ENCODE measurements at places on chromosomes 7 and 10.

DNA sequence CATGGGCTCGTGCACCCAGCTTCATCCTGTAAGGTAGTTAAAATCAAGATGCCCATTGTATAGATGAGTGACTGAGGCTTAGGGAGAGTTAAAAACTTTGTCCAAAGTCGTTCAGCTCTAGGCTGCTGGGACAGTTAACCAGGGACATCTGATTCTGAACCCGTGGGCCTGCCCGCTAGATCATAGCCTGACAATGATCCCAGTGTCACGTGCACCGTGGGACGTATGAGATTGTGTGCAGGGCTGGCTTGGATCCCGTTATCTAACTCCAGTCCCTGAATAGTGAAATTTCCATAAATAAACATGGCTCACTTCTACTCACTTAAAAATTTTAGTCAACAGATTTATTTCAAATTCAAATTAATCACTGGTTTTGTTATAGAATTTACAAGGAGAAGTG is 24.9 kb downstream of the C10orf120 start:
- DNase-seq, result no peak

DNA sequence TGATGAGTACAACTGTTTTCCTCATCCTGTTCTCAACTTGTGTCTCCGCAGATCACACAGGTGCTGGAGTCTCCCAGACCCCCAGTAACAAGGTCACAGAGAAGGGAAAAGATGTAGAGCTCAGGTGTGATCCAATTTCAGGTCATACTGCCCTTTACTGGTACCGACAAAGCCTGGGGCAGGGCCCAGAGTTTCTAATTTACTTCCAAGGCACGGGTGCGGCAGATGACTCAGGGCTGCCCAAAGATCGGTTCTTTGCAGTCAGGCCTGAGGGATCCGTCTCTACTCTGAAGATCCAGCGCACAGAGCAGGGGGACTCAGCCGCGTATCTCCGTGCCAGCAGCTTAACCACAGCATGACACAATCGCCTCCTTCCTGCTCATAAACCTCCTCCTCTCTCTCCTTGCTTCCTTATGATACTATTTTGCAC is 126.7 kb upstream of the PRSS58 start:
- no peak for DNase-seq

DNA sequence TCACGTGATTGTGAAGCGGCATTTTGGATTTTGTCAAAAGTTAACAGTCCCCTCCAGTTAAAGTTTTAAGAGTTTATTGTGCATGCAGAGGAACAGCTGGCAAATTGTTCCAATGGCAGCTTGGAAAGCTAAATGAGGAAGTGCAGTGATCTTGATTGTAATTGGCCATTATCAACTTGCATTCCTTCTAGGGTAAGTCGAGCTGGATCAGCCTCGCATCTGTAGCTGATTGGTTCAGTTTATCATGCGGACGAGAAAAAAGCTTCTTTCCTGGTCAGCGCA is 566 bp downstream of the ZNF789 start:
- DNase-seq, result peak; percentile 81

DNA sequence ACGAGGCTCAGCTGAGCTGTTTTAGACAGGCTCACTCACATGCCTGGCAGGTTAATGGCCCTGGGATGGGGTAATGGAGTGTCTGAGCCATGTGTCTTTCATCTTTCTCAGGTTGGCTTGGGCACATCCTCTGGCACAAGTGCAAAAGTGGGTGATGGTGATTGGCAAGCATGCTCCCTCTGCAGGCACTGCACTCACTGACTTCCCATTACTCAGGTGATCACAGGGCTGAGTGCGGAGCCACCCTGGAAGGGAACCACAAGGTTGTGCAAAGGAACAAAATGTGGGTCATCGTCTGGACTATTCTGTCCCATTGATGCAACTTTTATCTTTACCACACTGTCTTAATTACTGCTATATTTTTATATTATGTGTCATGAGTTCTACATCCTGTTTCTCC is 244.1 kb upstream of the AKR1E2 start:
- no peak for DNase-seq

GRCh38 chr10:29191674-29192073 is 97.2 kb upstream of the LYZL1 start:
- DNase-seq, result no peak

- DNase-seq, result no peak
Measured at GRCh38 chr7:19089378-19089777, 28.1 kb downstream of the TWIST1 start.

GRCh38 chr7:111439977-111440376 is 122.3 kb downstream of the IMMP2L start:
- no peak for DNase-seq

DNA sequence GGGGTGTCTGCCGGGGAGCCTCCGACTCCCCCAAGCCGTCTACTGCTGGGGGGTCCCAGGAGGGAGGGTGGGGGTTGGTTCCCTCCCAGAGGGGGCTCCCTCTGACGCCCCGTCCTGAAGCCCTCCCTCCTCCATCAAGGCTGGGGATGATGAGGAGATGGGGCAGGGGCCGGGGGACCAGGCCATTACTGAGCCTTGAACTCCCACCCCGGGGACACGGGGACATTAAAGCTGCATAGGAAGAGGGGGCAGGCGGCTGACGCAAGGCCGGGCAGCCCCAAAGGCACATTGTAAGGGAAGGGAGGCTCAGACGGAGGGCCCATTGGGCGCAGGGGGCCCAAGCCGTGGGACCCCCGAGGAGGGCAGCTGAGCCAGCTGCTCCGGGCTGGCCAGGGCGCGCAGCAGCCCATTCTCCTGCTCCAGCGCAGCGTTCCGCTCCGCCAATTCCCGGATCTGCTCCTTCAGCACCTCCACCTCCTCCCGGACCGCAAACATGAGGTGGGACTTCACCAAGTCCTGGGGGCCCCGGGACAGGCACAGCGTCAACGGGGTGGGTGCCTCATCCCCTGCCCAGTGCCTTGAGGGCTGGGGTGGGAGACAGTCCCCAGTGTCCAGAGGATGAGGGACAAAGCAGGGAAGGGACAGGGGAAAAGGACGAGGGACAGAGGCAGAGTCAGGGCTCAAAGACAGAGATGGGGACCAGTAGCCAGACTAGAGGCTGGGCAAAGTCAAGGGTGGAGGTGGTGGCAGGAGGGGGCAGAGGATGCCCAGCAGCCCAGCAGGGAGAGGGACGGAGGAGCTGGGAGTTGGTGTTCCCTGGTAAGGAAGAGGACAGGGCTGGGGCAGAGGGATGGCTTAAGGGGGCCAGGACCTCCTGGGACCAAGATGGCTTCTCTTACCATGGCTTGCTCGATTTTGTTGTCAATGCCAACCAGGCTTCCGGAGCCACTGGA is 2.9 kb upstream of the SPACDR start:
- DNase-seq, result no peak

- no peak for DNase-seq
Measured at GRCh38 chr10:108445746-108446145, 1281.2 kb upstream of the SORCS1 start.

DNA sequence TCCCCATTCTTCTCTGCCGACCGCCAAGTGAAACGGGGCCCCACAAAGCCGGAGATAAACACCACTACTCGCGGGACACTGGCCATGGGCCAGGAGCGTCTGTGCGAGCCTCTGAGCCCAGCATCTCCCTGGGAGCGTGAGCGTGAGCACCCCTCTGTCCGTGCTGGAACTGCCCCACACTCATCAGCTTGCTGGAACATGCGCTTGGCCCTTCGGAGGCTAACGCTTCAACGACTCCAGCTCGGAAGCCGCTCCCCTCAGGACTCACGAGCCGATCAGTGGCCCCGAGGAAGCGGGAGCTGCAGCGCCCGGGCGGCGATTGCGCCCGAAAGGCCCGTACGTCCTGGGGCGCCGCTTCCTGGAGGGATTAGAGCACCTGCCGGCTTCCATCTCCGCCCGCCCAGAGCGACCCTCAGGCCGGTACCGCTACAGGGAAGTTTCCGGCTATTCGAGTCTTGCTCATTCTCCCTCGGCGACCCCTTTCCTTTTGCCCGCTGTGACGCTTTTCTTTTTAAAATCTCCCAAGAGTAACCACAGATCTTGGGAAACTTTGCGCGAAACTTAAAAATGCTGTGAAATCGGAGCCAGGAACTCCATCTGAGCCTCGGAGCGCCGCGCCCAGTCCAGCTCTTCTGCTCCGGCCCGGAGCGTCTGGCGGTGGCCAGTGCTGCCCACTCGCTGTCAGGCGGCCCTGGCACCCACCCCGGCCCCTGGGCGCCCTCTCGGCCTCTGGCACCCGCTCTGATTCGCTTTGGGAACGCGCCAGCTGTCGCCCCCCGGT is 1.0 kb downstream of the TLL2 start:
- DNase-seq, result peak; percentile 37

DNA sequence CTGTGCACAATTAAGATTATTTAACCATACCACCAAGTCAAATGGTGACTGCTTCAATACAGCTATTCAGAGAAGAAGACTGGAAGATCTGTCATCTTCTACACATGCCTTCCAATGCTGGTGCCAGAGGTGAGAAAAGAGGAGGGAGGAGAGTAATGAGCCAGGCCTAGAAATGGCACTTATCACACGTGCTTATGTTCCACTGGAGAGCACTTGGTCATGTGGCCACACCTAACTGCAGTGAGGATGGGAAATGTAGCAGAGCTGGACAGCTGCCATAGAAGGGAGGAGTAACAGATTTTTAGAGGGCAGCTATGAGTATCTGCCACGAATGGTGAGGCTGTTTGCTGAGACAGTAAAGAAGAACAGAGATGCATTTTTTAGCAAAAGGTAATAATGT is 77.1 kb downstream of the MPLKIP start:
- no peak for DNase-seq

DNA sequence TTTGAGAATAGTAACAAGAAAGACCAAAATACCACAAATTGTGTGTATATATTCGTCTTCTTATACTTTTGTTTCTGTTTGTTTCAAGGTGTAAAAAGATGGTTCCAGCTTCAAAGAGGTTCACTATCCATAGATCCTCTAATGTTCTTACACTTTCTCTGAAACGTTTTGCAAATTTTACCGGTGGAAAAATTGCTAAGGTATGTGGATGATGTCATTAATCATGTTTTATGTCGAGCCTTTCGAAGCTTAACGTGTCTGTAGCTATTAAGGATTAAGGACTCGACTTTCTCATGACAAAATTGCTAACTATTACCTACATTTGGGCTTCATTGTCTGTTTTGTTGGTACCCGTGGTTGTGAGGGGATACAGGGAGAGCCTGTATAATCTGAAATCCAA is 112.8 kb downstream of the ANKRD61 start:
- DNase-seq, result no peak

DNA sequence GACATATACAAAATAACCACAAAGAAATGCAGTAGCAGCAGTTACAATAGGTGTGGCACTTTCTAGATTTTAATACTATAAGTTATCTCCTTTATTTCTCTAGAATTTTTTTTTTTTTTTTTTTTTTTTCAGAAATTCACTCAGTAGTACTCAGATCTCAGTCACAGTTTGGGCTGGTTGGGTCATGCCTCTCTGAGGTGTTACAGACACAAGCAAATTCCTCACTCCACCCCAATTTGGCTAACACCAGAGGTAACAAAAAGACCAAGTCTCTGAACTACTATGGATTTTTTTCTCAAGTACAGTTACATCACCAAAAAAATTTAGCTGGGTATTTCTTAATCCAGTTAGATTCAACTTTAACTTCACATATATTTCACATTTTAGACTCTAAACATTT is 985.1 kb upstream of the LRRN3 start:
- DNase-seq, result no peak

DNA sequence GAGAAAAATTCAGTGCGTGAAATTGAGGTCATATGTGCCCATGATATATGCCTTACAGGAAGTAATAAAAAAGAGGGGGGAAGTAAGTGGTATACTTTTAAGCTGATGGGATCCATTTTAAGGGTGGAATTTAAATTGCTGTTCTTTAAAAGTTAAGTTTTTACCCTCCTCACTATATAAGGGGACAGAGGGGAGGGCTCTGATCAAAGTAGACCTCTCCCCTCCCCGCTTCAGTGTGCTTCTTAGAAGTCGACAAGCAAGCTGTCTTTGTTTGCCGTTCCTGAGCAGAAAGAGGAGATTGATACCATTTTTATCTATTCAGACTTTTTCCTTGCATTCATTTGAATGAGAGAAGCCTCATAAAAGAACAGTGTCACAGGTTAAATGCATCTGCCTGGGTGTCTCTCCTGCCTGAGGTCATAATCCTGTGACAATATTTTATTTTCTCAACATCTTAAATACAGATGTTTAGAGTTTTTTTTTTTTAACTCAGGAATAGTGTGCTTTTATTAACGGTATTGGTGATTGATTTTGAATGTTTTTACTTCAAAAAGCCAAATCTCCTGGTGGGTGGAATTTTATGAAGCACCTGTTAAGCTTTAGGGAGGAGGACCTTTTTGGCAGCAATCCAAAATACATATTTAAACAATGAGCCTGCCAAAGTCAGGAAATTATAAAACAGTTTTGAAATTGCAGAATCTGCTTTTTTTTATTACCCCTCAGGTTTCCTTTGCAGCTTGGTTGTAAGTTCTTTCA is 141.7 kb downstream of the KAT6B start:
- DNase-seq, result no peak

DNA sequence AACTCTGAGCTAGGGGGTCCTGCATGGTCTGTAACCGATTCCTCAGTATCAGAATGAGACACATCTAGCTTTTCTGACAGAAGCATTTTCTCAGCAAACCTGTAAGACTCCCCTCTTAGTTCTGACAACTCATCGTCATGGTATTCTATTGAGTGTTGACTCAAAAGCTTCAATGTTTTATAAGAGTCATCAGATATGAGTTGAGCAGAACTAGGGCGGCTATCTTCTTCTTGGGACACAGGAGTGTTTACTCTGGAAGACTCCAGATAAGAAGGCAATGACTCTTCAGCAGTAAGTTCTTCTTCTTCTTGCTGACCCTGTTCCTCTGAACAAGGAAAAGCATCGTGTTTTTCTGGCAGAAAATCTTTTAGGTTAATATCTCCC is 167.0 kb upstream of the CCDC6 start:
- no peak for DNase-seq

DNA sequence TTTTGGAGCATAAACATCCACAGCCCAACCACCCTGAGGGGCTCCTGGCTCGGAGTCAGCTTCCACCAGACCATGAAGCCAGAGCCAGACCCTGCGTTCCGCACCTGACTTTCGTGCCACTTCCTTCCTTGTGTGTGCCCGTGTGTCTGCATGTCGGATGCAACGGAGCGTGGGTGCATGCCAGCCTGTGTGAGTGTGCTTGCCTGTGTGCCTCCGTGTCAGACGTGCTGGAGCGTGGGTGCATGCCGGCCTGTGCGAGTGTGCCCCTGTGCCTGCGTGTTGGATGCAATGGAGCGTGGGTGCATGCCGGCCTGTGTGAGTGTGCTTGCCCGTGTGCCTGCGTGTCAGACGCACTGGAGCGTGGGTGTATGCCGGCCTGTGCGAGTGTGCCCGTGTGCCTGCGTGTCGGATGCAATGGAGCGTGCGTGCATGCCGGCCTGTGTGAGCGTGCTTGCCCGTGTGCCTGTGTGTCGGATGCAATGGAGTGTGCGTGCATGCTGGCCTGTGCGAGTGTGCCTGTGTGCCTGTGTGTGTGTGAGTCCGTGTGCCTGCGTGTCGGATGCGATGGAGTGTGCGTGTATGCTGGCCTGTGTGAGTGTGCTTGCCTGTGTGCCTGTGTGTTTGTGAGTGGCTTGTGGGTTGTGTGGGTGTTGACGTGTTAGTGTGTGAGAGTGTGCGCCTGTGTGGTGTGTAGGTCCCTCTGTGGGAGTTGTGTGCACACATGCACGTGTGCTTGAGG is 28.1 kb upstream of the KNDC1 start:
- no peak for DNase-seq

GRCh38 chr7:51162724-51163329 is 153.8 kb downstream of the COBL start:
- peak; percentile 64 for DNase-seq

GRCh38 chr10:11473128-11473760 is 138.2 kb downstream of the USP6NL start:
- DNase-seq, result no peak

GRCh38 chr10:93475871-93476270 is 6.3 kb downstream of the MYOF start:
- DNase-seq, result no peak

- peak; percentile 77 for DNase-seq
Measured at GRCh38 chr10:79981450-79982361, 32.8 kb upstream of the SFTPD start.

Measured in iPS-NIHi11 (cell line).